ENCODE measurements at places on chromosomes 3 and 15. TPM values are rescaled to one million over a fixed set of nuclear protein-coding genes. Genes with fewer than 3 reads are reported as not detected.

- DNase-seq: no peak
These were observed 565.2 kb upstream of the DPPA4 start for GRCh38 chr3:109902549-109902948.

- no peak for DNase-seq
These were observed 57.3 kb upstream of the RNF7 start for GRCh38 chr3:141680620-141681389.

GRCh38 chr3:188294113-188294512 lies 140.2 kb downstream of the LPP start:
- DNase-seq: no peak

DNA sequence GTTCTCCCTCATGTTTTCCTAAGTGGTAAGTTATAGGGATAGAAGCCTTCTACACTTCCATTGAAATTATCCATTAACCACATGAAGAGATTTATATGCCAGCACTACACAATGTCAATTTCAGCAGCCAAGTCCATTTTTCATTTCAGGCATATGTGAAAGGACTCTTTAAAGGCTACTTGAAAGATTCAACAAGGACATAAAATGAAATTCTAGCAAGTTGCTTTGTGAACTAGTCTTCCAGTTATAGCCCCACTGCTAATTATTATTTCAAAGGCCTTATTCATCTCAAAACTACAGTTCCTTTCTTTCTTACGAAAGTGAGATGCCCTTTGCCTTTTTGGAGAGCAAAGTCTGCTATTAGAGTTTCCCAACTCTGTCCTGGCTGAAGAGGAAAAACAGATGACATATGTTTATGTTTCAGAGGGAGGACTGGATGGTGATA lies 66.0 kb upstream of the SLC2A2 start:
- DNase-seq: no peak

GRCh38 chr15:81176291-81176893 lies 20.3 kb upstream of the IL16 start:
- no peak for DNase-seq

DNA sequence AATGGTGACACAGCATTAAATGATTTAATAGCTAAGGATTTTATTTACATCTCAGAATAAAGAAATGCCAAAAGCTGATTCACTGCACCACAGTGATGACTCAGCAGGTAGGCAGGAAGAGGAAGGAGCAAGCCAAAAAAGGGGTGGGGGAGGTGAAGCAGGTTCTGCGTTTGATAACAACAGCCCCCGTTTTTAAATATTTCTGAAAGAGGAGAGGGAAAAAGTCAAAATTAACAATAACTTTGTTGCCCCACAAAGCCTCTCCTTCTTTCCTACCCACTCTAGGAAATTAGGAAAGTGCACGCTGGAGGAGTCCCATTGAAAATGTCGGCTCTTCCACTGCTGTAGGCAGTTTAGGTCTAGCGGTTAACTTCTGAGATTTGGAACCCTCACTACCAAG lies 9.9 kb upstream of the CCDC54 start:
- DNase-seq: no peak

GRCh38 chr3:97988784-97989568 lies 16.7 kb upstream of the RIOX2 start:
- DNase-seq: no peak

GRCh38 chr3:150779402-150779858 lies 16.5 kb upstream of the SIAH2 start:
- no peak for DNase-seq

DNA sequence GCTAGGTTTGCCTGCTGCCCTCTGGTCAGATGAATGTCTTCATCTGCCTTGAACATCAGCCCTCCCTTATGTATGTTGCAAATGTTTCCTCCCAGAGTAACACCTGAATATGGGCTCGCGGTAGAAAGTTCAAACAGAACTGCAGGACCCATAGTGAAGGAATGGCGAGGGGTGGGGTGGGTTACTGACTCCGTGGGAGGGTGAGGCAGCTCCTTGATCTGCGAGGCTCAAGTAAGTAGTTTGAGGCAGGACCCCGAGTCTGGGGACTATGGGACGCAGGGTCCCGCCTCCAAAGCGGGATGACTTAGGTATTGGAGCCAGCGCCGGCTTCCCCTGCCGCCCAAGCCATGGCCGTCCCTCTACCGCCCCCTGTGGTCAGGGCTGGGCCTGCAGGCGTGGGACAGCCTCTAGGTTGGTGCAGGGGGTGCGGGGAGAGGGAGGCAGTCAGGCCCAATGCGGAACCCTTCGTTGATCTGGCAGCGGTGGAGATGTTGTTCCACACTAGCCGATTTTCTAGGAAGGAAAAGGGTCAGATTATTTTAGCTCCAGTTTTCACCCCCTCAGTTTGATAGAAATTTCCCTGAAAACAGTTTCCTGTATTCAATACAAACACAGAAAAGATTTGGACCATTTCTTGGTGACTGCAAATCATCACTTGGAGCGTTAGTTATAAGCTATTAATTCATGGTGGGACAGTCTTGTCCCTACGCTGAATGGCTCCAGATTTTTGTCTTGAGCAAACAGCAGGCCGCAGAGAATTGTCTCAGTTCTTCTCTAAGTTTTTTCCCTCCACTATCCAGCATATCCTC lies 72.3 kb downstream of the CORO2B start:
- peak; percentile 6 for DNase-seq

The TF gene
- total RNA-seq: 0.25 TPM

The CAPN3 gene
- 25.0 TPM for total RNA-seq

The WDR5B gene
- 19.4 TPM for total RNA-seq

The TRNT1 gene
- total RNA-seq: 44.7 TPM

All from CD4-positive, alpha-beta memory T cell (primary cell).